ENCODE measurements at places on chromosomes 5 and 9.

DNA sequence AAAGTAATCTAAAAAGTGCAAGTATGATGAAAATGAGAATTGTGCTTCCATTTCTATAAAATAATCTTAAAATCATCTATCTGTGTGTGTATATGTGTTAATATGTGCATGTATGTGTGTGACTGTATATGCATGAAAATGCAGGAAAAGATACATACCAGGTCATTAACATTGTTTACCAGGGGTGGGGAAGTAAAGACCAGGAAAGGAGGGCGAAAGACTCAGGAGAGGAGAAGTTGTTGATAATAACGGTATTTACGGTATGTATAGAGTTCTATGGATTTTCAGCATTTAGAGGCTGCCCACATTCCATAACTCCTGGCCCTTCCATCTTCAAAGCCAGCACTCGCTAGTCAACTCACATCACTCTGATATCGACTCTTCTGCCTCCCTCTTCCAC lies 111.0 kb upstream of the SPDL1 start:
- no peak for DNase-seq

DNA sequence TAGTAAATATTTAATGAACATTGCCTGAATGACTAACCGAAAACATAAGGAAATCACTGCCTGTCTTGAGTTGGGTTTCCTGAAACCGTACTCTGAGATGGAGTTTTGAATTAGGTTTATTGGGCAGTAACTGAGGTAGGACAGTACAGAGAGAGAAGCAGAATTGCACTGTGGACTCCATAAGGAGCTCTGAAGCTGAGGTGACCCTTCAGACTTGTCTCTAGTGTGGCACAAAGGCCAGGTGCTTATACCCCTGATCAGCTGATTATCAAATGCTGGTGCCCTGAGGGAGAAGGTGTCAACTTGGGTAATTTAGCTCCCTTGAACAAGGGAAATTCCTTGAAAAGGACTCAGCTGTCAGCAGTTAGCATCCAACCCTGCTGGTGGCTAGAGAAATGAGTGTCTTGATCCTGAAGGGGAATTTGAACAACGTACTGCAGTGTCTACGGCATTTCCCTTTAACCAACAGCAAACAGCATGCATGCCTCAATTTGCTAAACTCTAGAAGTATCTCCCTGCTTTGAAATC lies 135.0 kb upstream of the SMARCA2 start:
- no peak for DNase-seq

DNA sequence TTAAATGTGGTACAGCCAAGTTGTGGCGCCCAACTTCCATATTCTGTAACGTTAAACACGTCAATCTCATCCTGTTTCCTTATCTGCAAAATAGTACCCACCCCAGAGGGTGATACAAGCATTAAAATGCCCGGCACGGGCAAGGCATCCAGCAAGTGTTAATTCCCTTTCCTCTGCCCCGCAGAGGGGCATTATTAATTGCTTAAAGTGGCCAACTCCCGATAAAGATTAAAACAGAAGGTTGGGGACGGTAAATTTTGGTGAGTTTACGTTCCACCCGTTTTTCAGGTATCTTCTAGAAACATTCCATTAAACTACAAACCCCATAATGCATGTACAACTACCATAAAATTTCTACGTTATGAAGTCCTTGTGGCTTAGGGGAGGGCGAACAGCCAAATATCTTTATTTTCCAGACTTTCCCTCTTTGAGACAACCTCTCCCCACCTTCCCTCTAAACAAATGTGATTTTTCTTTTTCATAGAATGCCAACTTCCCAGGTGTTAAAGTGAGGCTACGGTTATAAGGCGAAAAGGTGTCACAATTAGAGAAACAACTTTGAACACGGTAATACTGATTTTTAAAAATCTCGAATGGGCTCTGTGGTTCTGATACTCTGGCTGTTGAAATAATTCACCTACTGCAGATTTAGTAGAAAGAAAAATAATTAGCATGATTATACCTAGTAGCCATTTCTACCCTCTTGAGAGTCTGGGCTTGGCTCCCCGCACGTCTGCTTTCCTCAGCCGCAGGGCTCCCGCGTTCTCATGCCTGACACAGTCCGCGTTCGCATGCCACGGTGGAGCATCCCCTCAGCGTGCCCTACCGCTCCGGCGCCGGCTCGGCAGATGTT lies 1.2 kb upstream of the GPBP1 start:
- DNase-seq = peak; percentile 56

- no peak for DNase-seq
Observed at GRCh38 chr9:134477342-134477925, 151.2 kb downstream of the RXRA start.

GRCh38 chr5:66307647-66308241 lies 163.6 kb downstream of the SREK1 start:
- DNase-seq = peak; percentile 19

DNA sequence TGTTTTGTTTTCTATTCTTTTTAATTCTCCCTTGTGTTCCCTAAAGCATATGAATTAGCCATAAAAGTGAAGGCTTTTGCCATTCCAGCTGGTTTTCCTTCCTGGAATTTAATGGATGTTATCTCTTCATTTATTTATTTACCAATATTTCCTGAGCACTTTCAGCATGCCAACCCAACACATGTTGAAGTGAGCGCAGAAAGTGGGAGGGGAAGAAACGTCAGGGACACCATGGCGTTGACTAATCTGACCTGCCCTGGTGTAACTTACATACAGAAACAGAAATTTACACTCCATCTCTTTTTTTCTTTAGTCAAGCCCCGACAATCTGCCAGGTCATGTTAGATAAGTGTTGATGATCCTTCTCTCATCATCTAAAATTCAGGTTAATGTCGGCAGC lies 247.5 kb downstream of the PCSK5 start:
- no peak for DNase-seq

- no peak for DNase-seq
Observed at GRCh38 chr5:53971131-53971530, 339.2 kb downstream of the ARL15 start.

DNA sequence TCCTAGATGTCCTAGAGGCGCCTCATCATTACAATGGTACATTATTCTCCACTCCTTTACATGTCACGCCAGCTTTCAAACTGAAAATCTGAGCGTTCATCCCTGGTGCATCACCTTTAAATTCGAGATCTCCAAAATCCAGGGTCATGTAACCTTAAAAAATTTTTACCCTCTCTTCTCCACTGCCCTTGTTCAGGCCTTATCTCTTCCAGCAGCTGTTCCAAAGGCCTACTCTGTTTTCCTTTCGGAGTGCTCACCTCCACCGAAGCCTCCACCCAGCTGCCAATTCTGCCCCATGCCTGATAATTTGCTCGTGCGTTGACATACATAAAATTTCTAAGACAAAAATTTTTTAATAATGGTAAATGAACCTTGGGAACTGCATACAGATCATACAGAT lies 950 bp upstream of the MSH3 start:
- DNase-seq = no peak

DNA sequence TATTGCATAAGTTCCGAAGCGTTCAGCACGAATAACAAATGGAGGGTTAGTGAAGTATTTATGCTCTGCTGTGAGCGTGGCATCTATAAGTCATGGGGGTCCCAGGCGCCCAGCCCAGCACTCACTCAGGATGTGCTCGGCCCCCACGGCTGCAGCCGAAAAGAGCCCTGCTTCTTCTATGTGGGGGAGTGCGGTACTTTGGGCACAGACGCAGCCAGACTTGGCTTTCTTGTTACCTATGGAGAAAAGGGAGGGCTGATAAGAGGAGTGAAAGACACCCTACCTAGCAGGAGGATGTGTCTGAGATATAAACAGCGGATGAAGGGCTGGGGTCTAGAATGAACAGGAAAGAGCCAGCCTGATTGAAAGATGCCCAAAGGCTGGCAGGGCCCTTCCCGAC lies 51.4 kb downstream of the MRPL36 start:
- no peak for DNase-seq

- no peak for DNase-seq
Observed at GRCh38 chr5:31186672-31187267, 6.7 kb upstream of the CDH6 start.

- no peak for DNase-seq
Observed at GRCh38 chr5:34571677-34572041, 84.5 kb upstream of the RAI14 start.

GRCh38 chr5:126716861-126717260 lies 60.1 kb upstream of the LMNB1 start:
- no peak for DNase-seq

Data from stimulated activated naive CD4-positive, alpha-beta T cell (primary cell).